Fibroblast of skin of right biceps (primary cell): ENCODE measurements at places on chromosomes 16 and 17.

GRCh38 chr17:2025220-2025621, at the start of gene RTN4RL1:
RTN4RL1 (minus strand) TSS chr17:2025334; CDS start chr17:2024865, 469 bp downstream.
- DNase-seq = peak; percentile 69

- DNase-seq = no peak
These were observed 12.4 kb downstream of the MRPL27 start for GRCh38 chr17:50360486-50361115.

DNA sequence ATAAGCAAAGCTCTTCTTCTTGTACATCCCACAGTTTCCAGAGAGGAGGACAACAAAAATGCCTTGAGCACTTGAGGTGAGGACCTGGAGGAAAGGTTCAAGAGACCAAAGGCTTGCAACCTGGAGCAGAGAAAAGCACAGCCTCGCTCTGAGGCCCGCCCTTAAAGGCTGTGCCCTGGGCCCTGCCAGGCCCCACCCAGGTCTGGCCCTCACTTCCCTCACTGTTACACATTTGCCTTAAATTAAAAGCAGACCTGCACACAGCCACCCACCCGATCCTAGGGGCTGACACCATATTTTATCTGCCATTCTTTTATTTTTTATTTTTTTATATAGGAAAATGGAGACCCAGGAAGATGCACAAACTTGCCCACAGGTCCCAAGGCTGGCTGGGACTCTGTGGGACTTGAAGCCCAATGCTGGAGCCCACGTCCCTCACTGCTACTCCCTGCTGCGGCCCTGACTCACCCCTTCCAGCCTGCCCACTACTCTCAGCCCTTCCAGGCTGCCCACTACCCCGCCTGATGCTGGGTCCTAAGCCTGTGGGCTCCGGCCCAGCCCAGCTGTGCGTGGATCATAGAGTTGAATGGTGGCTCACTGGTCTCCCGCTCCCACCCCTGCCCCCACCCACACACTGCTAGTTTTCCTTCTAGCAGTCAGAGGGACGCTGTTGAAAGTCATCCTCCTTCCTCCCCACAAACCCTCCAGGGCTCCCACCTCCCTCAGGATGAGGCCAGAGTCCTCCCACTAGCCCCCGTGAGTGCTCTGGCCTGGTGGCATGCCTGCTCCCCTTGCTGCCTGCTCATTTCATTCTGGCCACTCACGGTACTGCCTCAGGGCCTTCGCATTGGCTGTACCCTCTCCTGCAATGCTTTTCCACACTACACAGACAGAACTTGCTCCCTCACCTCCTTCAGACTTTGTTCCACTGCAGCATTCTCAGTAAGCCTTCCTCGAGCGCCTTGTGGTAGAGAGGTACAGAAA, 77.6 kb upstream of the MED9 start:
- no peak for DNase-seq

DNA sequence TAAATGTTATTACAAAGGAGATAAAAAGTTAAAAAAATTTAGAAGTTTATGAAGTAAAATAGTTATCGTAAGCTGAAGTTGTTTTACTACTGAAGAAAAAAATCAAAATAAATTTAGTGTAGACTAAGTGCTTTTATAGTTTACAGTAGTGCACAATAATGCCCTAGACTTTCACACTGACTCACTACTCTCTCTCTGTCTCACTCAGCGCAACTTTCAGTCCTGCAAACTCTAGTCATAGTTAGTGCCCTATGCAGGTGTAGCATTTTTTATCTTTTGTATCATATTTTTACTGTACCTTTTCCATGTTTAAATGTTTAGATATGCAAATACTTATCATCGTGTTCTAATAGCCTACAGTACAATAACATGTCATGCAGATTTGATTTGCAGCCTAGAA, 17.7 kb upstream of the TOM1L1 start:
- no peak for DNase-seq

DNA sequence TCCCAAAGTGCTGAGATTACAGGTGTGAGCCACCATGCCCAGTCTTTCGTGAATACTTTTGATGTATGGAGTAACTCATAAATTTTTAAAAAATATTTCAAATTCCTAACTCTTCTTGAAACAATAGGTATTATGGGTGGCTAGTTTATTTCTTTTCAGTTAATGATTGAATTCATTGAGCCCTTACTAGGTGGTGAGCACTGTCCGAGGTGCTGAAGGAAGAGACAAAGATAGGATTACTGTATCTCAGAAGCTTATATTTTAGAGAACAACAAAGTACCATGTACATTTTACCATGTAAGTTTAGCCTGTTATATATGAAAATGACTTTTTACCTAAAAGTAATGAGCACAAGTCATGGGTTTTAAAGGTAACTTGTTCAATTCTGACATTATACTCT, 418.3 kb downstream of the NPIPA7 start:
- DNase-seq = no peak

DNA sequence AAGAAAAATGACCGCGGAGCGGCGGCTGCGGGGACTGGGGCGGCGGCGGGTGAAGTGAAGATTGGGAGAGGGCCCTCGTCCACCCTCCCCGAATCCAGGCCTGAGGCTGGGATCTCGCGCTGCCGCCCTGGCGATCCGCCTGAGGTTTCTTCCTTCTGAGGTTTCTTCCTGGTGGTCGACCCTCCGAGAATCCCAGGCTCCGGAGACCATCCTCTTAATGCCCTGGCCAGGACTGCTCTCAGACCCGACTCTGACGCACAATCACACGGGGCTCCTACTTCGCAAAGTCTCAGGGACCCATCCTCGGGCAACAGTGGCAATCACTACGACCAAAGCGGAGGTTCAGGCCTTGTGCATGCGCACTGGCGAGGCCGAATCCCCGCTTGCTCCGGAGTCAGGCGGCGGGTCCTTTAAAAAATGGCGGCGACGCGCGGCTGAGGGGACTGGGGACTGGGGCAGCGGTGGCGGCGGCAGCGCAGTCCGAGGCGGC, 18.0 kb upstream of the KCNJ18 start:
- DNase-seq = no peak

DNA sequence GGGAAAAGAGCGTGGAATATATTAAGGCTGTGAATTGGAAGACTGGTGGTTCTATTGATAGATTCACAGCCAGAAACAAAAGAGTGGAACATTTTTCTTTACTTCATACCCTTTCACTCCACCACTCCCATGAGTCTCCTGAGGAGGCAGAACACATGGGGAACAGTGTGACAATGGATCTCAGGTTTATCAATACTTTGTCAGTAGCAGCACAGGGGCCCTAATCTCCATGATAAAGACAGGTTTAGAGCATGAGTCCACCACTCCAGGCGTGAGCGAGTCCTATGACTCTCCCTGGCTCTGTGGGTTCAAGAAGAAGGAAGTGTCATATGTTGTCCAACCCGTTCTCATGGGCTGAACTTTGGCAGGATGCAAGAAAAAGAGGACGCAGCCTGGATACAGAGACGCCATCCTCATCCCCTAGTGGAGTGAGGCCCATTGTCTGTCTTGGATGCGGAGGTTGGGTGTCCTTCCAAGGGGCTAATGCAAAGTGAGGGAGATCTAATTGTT, 361.2 kb downstream of the TMEM114 start:
- DNase-seq = no peak

GRCh38 chr16:22225060-22225459, 19.0 kb downstream of the EEF2K start:
- DNase-seq = no peak

DNA sequence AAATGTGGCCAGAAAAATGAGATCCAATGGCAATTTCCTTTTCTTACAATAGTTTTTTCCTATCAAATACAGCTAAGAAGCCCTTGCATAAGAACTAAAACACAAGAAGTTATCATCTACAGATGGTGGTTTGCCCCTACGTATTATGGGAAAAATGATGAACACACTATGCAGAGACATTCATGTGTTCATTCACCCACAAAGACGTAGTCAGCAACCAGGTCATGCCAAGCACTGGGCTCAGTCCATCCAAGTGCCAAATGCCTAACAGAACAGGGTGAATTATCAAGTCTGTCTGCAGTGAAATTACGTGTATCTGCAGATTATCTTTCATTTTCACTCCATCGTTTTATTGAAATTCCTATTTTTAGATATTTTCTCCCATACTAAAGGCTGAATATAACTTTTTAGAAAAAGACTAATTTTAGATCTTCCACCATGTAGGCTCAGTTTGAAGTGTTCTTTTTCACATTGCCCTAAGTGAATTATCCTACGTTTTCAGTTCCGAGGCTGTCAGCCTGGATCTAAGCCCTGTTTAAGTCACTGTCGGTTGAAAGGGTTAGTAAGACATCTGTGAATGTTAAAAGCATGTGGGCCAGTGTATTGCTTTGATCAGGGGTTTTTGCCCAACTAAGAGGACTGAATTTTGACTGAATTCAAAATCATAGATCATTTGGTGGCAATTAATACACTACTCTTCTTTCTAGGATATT, 78.1 kb upstream of the DHX40 start:
- peak; percentile 17 for DNase-seq

DNA sequence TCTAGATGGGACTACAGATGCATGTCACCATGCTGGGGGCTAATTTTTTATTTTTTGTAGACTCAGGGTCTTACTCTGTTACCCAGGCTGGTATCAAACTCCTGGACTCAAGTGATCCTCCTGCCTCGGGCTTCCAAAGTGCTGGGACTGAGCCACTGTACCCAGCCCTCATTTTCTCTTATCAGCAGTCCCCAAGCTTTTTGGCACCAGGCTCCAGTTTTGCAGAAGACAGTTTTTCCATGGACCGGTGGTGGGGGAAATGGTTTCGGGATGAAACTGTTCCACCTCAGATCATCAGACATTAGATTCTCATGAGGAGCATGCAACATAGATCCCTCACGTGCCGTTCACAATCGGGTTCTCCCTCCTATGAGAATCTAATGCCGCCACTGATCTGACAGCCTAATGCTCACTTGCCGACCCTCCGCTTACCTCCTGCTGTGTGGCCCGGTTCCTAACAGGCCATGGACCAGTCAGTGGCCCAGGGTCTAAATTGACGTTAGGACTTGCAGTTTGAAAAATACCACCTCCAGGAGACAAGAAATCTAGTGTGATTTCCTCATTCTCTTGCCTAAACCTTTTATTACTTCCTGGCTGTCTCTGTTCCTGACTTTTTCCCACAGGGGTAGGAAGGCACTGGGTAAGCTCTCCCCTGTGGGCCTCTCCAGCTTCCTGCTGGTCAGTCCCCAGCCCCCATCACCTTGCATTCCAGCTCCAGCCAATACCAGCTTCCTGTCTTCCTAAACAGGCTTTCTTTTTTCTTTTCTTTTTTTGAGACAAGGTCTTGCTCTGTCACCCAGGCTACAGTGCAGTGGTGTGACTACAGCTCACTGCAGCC, 9.3 kb upstream of the CNP start:
- DNase-seq = peak; percentile 48

DNA sequence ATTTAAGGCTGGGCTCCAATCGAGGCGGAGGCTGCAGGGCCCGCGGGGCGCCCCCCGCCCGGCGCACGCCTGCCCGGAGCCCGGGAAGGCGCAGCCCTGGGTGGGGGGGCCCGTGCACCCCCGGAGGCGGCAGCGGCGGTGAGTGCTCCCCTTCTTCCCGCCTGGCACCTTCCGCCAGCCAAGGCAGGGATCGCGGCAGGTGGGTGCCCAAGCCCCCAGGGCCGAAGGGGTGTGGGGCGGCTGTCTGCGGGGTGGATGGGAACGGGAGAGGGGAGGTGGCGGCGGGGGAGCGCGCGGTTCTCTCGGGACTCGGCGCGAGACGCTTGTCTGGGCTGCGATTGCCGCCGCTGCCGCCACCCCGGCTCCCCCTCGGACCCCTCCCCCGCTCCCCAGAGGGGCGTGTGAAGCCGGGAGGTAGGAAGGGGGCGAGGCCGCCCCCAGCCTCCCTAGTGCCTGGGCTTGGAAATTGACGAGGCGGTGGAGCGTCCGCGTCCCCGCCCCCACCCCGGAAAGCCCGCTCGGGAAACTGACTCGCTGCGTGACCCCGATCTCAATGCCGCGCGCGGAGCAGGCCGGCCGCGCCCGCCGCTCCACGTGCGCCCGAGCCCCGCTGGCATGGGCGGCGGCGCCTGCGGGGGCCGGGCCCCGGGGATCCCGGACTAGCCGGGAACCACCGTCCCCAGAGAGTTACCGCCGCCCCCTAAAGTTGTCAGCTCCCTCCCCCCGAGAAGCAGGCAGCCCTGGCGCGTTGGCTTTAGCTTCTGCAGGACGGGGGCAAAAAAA, 231.5 kb downstream of the MRTFB start:
- peak; percentile 37 for DNase-seq

- DNase-seq = no peak
These were observed 16.5 kb upstream of the ST6GALNAC1 start for GRCh38 chr17:76659928-76660655.

- DNase-seq = no peak
These were observed 824.7 kb downstream of the KCNJ18 start for GRCh38 chr17:22516861-22517636.

GRCh38 chr17:40103688-40104087, 3.3 kb upstream of the NR1D1 start:
- DNase-seq = no peak

DNA sequence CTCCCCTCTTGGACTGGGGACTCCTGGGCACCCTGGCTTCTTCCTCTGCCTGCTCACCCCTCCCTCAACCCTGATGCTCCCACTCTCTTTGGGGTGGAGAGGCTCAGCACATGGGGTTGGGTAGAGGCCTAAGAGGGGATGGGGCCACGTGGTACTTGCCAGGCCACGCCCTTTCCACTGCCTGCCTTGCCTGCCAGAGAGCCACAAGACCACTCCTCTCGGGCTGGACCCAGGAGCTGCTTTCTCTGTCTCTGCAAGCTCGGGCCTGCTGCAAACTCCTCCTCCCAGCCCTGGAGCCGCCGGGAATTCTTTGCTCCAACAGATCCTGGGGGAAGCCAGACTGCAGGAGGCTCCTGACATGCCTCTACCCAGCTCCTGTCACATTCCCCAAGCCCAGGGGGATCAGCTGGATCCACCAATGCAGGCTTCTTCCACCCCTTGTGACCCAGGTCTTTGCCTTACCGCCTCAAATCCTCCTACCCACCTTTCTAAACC, 11.8 kb downstream of the DLX4 start:
- no peak for DNase-seq

- DNase-seq = no peak
These were observed 1.5 kb downstream of the ZFPM1 start for GRCh38 chr16:88454523-88454947.

DNA sequence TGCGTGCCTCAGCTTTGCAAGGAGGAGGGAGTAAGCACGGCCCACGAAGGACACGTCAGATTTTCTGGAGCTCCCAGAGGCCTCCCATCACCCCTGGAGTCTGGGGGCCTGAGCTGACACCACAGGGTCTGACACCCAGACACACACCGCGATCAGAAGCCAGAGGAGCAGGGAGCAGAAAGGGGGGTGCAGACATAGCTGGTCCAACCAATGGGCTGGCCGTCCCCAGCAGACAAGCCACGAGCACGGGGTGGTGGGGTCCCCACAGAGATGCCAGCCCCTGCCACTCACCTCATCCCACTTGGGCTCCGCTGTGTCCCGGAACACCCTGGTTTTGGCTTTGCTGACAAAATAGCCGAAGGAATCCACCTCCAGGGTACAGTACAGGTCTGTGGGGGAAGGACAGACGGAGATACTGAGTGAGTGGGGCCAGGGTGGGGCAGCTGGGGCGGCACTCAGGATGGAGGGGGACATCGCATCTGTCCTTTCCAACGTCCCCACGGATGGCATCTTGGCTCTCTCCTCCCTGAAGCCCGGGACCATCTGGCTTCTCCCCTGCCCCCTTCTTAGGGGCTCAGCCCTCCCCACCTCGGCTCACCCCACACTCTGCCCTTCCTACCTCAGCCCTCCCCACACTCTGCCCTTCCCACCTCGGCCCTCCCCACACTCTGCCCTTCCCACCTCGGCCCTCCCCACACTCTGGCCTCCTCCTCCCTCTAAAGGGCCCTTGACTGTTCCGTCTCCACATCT, 53.5 kb downstream of the TIMM22 start:
- DNase-seq = no peak

- no peak for DNase-seq
These were observed 197.6 kb downstream of the AATF start for GRCh38 chr17:37146086-37147064.
